ENCODE measurements at places on chromosomes 1 and 21.

DNA sequence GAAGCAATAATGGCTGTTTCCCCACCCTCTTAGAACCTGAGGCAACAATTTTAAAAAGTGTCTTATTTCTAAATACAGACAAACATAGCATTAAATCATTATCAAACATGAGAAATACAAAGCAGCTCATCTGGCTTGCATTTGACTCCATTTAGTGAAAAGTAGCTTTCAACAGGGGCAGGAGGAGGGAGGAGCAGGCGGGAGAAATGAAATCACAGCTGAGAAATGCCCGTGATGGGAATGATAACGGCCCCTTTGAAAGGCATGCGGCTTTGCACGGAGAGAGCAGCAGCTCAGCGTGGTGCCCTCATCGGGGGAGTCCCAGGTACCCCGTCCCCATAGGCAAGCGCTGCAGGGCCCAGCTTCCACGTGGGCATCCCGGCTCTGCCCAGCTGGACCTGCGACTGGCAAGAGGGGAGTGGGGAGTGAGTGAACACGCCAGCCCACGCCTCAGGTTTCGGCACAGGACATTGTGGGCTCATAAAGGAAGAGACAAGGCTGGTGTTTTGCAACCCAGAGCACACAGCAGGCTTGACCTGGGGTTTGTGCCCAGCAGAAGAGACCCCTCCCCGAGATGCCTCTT is 134.6 kb downstream of the NPHP4 start:
- no peak for DNase-seq

DNA sequence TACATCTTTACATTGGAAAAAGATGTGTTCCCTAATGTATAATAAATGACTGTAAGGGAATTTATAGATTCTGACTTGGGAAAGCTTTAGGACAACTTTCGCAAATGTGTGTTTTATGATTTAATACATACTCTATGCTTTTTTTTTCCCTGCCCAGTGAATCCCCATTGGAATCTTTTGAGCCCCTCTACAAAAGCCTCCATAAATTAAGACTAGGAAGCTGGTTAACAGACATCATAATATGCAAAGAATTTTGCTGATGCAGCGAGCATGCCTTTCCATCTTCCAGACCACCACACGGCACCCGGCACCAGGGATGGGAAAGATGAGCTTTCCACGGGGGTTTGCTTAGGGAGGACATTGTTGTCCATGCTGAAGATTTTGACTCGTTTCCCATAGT is 156.1 kb upstream of the IVNS1ABP start:
- no peak for DNase-seq

- DNase-seq, result no peak
Measured at GRCh38 chr1:107019166-107019565, 37.3 kb upstream of the PRMT6 start.

DNA sequence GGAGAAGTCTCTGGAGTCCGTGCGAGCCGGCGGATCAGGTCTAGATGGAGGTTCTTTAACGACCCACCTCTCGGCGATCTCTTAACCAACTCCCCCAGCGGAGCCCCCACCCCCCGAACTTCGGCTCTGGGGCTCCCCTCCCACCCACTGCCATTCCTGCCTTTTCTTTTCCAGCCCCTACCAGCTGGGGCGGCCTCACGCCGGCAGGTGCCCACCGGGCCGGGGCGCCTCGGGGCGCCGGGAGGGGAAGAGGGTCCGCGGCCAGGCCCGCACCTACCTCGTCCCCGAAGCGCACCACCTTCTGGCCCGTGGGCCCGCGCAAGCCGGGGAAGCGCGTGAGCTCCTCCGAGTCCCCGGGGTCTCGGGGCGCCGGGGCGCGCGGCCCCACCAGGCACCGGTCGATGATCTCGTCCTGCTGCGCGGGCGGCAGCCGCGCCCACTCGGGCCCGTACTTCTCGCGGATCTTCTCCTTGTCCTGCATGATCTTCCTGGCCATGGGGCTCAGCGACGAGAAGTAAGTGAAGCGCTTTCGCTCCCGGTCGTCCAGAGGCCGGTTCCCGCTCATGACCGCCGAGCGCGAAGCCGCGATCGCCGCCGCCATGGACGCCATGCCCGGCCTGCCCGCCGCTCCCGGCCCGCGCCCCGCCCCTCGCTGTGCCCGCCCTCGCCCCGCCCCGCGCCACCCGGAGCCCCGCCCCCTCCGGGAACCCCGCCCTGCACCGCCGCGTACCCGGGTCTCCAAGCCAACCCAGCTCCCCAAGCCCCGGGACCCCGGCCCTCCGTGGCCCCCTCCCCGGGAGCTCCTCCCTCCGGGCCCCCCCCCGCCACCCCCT is at the start of gene C1orf198:
Gene C1orf198 (minus strand): TSS at position 619 of the 833 bp plus-strand sequence. CDS start 9 bp downstream, at position 610.
- DNase-seq, result peak; percentile 78
